Natural killer cell (primary cell): ENCODE measurements at places on chromosomes 16 and 17.

GRCh38 chr16:25014500-25015147 is 545 bp downstream of the ARHGAP17 start:
- DNase-seq, result peak; percentile 26

GRCh38 chr17:63544467-63545301 is 5.6 kb upstream of the DCAF7 start:
- DNase-seq, result no peak

GRCh38 chr17:75078284-75079022 is 9.3 kb upstream of the SLC16A5 start:
- no peak for DNase-seq

GRCh38 chr17:6413065-6413464 is 21.9 kb downstream of the AIPL1 start:
- peak; percentile 18 for DNase-seq

DNA sequence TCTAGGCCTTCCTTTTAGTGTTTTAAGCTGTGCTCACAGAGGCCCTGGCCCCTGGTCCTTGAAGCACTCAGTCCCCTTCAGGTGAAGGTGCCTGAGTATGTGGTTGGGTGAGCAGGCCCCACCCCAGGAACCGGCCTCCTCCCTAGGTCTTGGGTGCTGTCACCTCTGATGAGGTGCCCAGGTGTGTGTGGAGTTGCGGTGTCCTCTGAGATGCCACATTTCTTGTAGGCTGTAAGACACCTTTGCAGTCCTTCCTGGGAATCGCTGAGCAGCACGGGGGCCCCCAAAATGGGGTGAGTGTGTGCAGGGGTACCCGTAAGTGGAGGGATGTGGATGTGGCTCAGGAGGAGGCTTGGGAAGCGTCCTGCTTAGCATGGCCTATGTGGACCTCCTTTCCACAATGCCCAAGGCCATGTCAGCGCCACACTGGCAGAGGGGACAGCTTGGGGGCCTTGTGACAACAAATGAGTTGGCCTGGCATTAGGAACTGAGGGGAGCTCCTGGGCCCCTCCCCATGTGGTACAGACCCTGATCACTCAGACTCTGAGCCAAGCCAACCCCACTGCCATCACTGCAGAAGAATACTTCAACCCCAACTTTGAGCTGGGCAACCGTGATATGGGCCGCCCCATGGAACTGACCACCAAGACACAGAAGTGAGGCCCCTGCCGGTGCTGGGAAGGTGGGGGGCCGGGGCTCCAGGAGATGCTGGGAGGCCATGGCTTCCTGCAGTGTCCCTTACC is 11.2 kb downstream of the CORO6 start:
- DNase-seq, result peak; percentile 11

DNA sequence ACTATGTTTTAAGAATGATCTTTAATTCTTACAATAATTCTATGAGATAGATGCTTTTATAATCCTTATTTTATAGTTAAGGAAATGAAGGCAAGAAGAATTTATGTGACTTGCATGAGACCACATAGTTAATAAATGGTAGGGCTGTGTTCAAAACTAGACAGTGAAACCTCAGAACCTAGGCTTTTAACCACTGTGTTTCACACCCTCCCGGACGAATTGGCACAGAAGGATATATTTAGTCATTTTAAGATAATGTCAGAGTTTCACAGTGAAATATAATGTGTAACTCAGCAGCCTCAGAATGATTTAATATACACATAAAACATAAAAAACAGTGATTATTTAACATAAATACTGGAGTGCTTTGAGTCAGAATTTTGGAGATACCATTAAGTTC is 57.0 kb downstream of the NSRP1 start:
- no peak for DNase-seq

DNA sequence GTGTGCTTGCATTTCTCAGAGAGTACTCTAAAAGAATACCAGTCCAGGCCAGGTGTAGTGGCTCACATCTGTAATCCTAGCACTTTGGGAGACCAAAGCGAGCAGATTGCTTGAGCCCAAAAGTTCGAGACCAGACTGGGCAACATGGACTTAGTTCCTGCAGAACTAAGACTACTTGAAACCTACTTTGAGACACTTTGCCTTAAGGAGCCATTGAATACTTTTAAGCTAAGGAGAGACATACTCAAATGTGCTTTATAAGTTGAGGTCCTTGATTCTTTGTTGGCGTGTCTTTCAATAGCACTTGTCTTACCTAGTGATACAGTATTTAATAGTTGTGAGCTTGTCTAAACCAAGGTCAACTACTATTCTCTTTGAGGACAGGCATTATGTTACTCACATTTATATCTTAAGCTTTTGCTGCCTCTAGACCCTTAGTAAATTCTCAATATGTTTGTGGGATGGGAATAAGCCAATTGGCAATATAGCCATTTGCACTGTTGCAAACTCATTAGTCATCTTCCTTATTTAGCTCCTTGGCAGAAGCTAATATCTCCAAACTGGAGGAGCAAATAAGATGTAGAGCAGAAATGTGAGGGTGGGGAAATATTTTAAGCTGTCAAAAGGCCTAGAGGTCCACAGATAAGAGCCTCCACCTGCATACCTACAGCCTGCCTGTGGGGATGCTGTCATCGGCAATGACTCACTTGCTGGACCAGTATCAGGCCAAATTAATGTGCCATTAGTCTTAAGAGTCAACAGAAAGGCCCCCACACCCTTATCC is 16.3 kb downstream of the SCPEP1 start:
- DNase-seq, result no peak

DNA sequence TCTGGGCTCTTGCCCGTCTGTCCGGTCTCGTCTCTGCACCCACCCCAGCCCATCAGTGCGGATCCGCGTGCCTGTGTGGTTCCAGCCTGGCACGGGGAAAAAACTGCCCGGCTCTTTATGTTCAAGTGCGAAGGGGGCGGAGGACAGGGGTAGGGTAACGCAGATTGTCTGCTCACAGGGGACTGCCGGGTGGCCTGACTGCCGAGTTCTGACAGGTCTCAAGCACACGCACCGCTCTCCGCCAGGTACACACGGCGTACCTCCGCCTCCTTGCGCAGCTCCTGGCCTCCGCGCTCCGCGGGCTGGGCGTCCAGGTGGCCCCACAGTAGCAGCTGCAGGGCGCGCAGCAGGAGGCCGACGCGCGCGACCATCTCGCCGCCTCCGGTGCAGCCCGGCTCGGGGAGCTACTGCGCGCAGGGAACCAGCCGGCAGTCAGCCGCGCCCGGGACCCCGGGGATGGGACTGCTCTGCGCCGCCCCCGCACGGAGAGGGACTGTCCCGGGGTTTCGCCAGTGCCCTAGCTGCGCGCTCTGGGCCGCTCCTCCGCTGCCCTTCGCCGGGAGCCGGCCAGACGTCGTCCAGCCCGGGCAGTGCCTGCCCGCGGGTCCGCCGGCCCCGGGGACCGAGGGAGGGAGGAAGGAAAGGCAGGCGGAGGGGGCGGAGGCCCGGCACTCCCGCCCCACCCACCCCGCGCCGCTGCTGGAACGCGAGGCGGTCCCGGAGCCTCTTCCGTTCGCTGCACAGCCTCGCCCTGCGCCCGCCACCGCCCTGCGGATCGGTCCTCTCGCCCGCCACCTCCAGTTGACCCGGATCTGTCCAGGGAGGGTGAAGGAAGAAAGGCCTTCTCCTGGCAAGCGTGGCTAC is at the start of gene MMP28:
Gene MMP28 (minus strand): TSS at position 635 of the 864 bp plus-strand sequence. CDS start 264 bp downstream, at position 371.
- DNase-seq, result peak; percentile 57

DNA sequence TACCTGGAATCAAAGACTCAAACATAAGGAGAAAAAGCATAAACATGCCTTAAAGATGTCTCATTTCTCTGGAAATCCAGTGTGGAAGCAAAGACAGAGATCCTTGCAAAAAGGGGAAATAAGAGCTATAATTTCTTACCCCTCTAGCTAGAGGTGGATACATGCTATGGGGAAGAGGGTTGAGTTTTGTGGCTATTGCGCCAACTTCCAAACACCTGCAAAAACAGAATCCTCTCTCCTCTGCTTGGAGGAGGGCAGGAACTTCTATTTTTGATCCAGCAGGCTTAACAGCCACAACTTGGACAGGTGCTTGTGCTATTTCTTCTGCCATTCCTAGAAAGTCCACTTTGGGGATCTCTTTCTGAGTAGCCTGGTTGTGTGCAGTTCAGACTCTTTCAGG is 21.5 kb upstream of the NUDT7 start:
- DNase-seq, result no peak

DNA sequence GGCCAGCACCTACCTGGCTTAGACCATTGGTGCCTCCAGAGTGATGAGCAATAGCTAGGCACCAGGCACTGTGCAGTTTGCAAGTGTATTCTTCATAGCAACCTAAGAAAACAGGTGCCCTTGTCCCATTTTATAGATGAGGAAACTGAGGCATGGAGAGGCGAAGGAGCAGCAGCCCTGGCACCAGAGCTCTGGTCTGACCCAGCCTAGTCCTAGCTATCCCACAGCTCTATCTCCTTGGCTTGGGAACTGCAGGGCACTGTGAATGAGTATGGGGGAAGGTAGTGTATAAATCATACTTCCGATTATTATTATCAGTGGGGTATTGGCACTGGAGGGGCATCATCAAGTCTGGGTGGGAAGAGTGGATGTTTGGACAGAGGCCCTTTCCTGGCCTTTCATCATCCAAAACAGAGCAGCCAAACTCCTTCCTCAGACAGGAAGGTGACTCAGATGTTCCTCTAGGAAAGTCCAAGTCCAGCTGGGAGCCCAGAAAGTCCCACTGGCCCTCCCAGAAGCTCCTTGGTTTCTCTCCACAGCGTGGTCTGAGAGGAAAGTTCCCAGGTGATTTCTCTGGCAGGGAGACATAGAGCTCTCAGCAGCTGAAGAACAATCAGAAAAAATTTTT is 32.0 kb upstream of the PLLP start:
- no peak for DNase-seq

DNA sequence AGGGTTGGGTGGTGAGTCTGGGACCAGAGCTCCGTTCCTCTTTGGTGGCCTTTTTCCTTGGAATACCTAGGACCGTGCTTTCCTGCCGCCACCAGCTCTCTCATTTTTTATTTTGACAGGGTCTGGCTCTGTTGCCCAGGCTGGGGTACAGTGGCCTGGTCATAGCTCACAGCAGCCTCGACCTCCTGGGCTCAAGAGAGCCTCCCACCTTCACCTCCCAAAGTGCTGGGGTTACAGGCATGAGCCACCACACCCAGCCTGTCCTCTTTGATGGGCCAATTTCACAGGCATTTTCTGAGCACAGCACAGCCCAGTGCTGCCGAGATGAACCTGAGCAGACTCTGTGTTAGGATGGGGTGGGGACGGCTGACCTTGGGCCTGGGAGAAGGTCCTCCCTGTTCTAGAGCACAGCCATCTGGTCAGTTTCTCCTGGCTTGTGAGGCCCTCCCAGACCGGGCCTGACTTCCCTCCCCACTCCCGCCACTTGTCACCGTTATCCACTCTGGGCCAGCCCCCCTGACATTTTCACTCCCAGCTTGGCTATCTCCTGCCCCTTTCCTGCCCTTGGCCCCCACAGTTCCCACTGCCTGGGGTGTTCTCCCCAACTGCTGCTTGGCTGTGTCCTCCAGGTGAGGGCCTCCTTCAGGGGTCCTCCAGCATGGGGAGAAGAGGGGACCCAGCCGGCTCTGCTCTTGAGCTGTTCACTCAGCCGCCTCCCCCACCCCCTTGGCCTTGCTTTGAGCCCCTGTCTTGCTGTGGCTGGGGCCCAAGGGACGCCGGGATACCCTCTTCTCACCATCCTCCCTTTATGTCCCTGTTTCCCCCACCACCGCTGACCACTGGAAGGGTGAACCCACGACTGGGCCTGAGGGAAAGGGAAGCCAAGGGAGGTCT is 5.0 kb downstream of the ADCY7 start:
- no peak for DNase-seq

- peak; percentile 86 for DNase-seq
Observed at GRCh38 chr17:1515640-1516387, 598 bp downstream of the INPP5K start.

- DNase-seq, result no peak
Observed at GRCh38 chr17:76379646-76380376, 4.6 kb upstream of the SPHK1 start.

DNA sequence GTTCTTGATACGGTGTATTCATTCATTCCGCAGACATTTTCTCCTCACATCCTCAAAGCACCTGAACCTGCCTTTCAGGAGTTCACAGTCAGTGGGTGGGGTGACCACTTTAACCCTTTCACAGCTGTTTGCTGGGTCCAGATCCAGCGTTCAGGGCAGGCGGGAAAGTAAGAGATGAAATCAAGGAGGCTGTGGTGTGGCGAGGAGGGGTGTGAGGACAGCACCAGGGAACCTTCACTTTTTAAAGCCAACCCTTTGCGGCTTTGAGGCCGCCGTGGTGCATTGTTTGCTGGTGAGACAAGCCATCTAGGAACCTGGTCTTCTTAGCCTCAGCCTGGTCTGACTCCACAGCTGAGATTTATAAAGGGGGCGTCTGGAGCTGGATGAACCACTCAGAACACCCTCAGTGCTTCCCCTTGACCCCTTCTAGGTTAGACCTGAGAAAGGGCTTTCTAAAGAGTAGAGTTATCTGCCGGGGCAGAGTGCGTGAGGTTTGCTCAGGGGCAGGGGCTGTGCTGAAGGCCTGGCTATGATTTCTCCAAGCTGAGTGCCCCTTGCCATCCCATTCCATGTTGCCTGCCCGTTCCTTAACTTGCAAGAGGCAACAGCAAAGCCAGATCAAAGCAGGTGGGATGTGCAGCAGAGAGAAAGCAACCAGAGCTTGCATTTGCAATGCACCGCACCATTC is 933 bp downstream of the CCR7 start:
- DNase-seq, result peak; percentile 58

DNA sequence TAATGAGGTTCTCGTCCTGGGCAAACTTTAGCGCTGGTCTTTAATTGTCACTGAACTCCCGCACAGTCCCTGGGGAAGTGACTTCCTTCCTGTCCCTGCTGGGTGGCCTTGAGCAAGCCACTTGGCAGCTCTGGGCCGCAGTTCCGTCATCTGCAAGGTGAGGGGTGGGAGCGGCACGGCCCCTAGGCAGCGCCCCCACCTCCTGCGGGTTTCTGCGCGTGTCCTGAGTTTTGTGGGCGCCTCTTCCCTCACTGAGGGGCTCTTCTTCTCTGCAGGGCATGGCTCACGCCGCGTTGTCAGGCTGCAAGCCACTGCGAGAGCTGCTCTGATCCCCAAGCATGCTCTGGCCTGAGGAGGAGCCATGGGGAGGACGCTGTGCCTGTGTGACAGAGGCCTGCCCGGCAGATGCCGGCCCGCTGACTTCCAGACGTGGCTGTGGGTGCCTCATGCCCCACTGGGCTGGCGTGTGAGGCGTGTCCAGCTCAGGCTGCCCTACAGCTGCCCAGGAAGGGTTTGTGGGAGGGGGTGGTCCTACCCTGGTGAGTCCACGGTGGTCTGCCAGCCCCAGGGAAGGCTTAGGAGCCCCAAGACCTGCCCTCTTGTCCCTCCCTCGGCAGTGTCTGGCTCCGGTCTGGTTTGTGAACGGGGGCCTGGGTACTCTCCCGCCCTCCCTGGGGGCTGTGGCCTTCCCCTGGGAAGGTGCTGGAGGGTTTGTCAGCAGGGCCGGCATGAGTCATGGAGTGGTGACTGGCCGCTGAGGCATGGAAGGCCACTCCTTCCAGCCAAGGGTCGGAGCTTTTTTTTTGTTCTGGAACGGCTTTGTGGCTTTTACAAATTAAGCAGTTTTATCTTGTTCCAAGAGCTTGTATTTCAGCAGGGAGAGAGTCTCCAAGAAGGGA is 182.0 kb downstream of the SEC14L1 start:
- DNase-seq, result no peak
